ENCODE measurements at places on chromosomes 2 and 18.
A peak's percentile ranks its signal among the peaks of the same experiment; 100 is the strongest.

GRCh38 chr2:120510751-120511395, 164.9 kb downstream of the INHBB start:
- peak; percentile 27 for DNase-seq

DNA sequence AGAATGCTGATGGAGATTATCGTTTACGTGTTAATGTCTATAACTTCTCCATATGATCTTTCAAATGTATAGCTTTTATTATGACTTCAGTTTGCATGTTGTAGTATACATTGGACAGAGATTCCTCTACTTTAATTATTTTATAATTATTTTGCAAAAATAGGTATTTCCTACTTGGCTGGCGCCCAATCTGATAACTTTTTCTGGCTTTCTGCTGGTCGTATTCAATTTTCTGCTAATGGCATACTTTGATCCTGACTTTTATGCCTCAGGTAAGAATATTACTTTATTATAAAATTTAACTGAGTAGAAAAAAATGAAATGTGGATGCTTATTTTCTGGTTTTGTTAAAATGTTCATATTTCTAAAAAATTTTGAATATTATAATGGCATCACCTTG, 18.1 kb upstream of the ADGRF3 start:
- no peak for DNase-seq

GRCh38 chr2:104416339-104417000, 437.4 kb upstream of the POU3F3 start:
- DNase-seq = no peak

- DNase-seq = no peak
These were observed 26.0 kb downstream of the CTAGE1 start for GRCh38 chr18:22391407-22392345.

- no peak for DNase-seq
These were observed 68.8 kb upstream of the ZNF397 start for GRCh38 chr18:35172009-35172408.

- DNase-seq = no peak
These were observed 42.7 kb downstream of the BCL11A start for GRCh38 chr2:60510713-60511112.

DNA sequence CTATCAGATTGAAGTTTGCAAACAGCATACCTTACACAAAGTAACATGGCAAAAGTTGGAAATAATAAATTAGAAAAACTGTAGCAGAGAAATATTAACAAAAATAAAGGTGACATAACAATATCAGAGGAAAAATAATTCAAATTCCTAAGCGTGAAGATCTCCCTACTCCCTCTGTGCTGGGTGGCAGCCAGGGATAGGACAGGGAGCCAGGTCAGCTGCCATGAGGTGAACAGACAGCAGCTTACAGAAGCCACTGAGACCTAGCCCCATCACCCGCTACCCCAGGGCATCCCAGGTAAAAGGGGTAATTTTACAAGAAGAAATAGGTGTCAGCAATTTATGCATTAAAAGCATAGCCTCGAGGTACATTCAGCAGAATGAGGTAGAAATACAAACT, 423.8 kb upstream of the HS6ST1 start:
- DNase-seq = no peak

GRCh38 chr18:43009674-43010073, 105.8 kb downstream of the RIT2 start:
- no peak for DNase-seq

DNA sequence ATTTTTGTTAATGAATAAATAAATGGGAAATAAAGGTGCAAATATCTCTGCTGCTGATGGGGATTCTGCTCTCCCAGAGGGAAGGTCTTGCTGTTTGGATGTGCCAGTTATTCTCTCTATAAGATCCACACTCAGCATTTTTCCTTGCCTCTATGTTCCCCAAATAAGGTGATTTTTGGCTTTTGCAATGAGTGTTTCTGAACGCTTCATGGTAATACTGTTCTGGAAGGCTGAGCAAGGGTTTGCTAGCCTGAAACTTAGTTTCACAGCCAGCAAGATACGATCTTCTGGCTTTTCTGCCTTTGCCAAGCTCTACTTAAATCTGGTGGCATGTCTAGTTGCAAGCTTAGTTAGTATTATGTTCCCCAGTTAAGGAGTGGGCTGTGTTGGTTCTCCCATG, 114.6 kb downstream of the LPIN1 start:
- DNase-seq = no peak

GRCh38 chr2:45777996-45778719, 126.7 kb downstream of the PRKCE start:
- no peak for DNase-seq

GRCh38 chr2:6107290-6107689, 415.1 kb downstream of the SOX11 start:
- no peak for DNase-seq

DNA sequence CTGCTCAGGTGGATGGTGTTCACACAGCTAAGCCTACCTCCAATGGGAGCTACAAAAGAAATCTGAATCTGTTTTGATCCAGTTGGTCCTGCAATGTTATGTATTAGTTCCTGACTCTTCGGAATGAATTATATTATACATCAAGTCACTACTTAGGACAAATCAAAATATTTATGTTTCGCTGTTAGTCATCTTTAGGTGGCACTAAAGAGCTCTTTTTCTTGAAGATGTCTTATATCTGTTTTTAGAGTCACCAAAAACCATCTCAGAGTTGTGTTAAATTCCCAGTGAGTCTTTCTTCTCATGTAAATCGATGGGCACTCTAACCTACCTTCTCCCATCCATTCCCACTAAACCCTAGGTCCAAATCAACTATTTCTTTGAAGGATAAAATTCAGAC, 2.2 kb downstream of the DNER start:
- no peak for DNase-seq

GRCh38 chr18:77560341-77560992, 310.8 kb downstream of the GALR1 start:
- no peak for DNase-seq

- no peak for DNase-seq
These were observed 5.4 kb upstream of the CWC22 start for GRCh38 chr2:180012523-180012922.
